Immature natural killer cell (primary cell): ENCODE measurements at places on chromosomes 5 and 9.

- no peak for DNase-seq
These were observed 31.1 kb downstream of the MORN5 start for GRCh38 chr9:122190597-122191381.

DNA sequence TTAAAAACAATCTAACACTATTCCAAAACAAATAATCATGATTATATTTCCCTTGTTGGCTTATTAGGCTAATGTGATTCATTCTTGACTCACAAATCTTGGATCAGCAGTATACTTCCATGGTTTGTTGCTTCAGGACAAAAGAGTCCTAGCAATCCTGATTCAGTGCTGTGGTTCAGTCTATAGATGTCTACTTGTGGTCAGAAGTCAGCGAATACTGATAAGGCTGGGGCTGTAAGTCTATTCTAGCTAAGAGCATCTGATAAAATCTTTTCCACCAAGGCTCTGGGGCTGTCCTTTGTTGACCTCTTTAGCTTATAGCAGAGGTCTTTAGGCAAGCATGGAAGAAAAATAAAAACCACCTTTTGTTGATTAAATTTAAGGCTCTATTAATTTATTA lies 4.4 kb upstream of the SMIM3 start:
- DNase-seq = no peak

- peak; percentile 5 for DNase-seq
These were observed 48.9 kb downstream of the PDE6A start for GRCh38 chr5:149895416-149896345.

DNA sequence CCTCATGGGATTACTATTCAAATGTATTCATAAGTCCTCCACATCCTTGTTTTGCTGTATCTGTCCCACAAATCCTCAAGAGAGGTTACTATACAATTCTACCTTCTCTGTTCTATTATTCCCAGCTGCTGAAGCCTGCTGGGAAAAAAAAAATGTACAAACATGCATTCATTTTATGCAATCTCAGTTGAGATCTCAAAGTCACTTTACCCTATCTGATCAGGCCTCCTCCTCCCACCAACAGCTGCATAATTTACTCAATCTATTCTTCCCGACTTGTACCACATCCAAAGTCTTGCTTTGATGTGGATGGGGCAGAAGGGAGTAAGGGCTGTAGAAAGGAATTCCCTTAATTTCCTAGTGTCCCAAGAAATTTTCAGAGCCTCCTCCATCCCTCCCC lies 28.6 kb downstream of the PSIP1 start:
- DNase-seq = no peak

DNA sequence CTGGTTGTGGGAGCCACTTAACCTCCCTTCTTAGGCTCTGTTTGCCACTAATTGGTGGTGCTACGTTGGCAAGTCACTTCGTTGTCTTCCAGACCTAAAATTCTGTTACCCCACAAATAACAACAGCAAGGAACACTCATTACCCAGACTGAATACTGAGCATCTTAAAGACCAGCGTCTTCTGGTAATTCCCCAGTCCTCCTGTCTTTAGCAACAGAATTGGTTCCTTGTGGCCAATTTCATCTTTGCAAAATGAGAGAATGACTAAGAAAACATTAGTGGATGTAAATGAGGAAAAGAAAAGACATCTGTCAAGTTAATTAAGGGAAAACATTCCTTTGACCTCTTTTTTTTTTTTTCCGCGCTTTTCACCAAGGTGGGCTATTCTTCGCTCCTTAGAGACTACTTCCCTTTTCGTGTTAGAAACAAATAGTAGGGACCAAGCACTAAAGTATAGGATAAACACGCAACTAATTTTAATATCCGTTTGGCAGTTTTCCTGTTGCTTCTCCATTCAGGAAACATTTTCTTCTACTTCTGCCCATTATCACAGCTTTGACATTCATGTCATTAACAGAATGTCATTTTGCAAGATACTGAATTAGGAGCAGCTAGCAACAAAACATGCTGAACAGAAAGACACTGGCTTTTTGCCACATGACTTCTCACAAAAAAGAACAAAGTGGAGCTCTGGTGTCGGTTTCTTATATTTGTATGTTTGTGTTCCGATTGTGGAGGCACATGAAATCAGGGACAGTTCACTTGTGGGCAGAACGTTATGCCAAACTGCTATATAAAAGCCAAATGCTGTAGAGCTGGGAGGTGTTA lies 154.2 kb downstream of the CD180 start:
- DNase-seq = no peak

- no peak for DNase-seq
These were observed 5.9 kb upstream of the SLC22A5 start for GRCh38 chr5:132363431-132364112.
